ENCODE measurements at places on chromosomes 3 and 15.

- peak; percentile 30 for DNase-seq
Observed at GRCh38 chr3:184874709-184875644, 63.0 kb downstream of the VPS8 start.

- no peak for DNase-seq
Observed at GRCh38 chr3:30308131-30308530, 298.3 kb upstream of the TGFBR2 start.

DNA sequence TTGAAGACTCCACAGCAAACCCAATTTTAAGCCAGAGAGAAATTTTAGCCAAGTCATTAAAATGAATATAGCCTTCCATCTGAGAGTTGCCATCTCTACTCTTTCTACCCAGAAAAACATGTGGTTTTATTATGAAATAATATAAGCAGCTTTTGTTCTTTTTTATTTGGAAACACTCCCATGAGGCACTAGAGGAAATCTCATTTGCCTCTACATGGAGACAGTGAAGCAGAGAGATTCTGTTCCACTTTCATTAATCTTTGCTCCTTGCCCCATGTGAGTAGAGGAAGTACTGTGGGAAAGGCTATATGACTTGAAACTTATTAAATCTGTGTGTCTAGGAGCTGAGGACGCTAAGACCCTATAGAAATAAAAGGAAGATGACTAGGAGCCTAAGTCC lies 111.1 kb downstream of the P3H2 start:
- DNase-seq = no peak

DNA sequence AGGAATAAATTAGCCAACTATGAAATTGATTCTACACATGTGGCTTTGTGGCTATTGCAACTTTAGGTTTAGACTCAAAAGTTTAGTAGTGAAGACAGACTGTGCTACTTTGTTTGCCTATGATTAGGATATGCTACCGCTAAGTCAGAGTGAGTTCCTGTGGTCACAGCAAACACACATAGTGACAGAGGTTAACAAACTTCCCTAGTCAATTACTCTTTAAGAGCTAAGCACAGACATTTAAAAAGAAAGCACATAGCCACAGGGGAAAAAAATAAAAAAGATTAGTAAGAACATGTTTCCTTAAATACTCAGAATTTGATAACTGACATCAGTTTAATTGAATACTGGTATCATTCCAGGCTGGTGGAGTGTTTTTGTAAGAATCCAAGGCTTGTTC lies 207.1 kb downstream of the GBE1 start:
- no peak for DNase-seq

- no peak for DNase-seq
Observed at GRCh38 chr15:72242775-72243370, 11.9 kb upstream of the PKM start.

GRCh38 chr3:197424266-197424665 lies 125.9 kb upstream of the DLG1 start:
- no peak for DNase-seq

- DNase-seq = no peak
Observed at GRCh38 chr3:21936207-21936606, 185.2 kb upstream of the ZNF385D start.

GRCh38 chr3:122101646-122102045 lies 46.5 kb downstream of the CD86 start:
- DNase-seq = no peak

GRCh38 chr3:161879470-161879869 lies 382.9 kb downstream of the OTOL1 start:
- no peak for DNase-seq

GRCh38 chr15:31049682-31050615 lies 51.6 kb downstream of the TRPM1 start:
- no peak for DNase-seq

DNA sequence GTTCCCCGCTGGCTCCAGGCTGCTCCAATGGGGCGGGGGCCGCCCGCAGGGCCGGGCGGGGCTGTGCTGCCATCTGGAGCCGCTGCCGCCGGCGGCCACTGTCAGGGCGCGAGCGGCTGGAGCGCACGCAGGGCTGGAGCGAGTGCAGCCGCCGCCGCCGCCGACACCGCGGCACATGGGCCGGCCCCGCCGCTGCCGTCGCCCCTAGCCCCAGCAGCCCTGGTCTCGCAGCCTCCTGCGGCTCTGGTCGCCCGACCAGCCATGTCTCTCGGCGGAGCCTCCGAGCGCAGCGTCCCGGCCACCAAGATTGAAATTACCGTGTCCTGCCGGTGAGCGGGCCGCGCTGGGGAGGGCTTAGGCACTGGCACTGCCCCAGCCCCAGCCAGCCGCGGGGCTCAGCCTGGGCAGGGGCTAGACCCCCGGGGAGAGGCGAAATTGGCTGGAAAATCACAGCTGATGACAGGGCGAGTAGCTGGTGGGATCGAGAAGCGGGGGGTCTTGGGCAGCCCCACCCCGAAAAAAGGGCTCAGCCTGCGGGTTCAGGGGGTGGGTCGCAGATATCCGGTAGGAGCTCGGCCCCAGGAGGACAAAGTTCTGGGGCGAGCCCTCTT lies at the start of gene CPNE9:
CPNE9 (plus strand) TSS at position 98 of the 611 bp plus-strand sequence; CDS start at position 262, 164 bp downstream.
- DNase-seq = peak; percentile 40

DNA sequence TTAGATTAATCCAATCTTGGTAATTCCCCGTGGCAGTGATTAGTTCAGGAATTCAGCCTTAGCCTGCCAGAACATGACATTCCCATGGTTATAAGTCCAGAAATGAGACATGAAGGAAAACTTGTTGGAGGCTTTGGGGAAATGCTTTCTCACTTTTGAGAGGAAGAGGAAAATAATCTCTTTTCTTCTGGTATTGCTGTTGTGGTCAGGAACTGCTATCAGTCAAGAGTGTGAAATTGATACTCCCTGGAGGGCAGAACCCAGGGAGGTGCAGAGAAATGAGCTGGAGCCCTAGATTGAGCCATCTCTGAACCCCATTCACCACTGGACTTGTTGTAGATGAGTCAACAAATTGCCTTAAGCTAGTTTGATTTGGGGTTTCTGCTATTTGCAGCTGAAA lies 38.6 kb upstream of the APH1B start:
- DNase-seq = no peak

DNA sequence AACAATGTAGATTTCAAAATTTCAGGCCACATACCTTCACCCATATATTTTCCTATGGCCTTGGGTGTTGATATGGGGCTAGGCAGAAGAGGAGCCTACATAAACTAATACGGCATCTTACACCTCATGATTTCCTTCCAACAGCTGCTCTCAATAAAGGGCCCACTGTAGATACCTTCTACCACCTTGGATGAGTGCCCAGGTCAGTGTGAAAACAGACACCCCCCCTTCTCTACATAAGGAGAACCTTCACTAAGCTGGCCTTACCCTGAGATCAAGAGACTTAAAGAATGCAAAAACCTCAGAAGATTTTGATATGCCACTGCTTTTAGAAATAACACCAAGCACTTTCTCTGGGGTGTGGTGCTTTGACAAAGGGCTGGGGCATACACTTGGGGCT lies 42.7 kb downstream of the SH3BP5 start:
- DNase-seq = no peak

DNA sequence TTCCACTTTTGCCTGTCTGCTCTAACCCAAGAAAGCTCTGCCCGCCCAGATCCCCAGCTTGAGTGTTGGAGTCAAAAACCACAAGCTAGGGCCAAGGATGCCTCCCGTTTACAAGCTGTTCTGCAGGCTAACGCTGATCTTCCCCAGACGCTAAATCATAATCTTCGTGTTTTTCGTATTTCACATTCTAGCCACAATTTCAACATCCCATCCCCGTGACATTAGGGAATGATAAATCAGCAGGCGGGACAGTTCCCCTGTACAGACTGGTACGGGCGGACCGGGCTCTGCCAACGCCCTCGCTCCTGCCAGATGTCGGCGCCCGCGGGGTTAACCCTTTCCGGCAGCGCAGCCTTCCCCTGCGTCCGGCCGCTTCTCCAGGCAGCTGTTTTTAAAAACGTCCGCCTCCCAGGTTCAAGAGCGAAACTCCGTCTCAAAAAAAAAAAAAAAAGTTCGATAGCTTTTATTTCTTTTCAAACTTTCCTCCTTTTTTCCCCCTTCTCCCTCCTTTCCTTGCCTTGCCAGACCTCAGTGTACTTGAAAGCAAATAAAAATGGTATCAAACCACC lies 81.0 kb upstream of the BNC1 start:
- peak; percentile 65 for DNase-seq

- no peak for DNase-seq
Observed at GRCh38 chr3:182514236-182514964, 278.9 kb upstream of the ATP11B start.
